Fibroblast of lung (primary cell): ENCODE measurements at places on chromosomes 3 and 15. TPM values are rescaled to one million over a fixed set of nuclear protein-coding genes. Genes with fewer than 3 reads are reported as not detected.

The FOXB1 gene
- total RNA-seq: not detected in 2 replicates

The RGMA gene
- total RNA-seq: 1.3 and 1.5 TPM in 2 replicates

The C3orf70 gene
- total RNA-seq: 0.26 and 0.33 TPM in 2 replicates

The CIB2 gene
- 3.1 and 5.9 TPM in 2 replicates for total RNA-seq

The LNP1 gene
- total RNA-seq: 3.1 and 4.1 TPM in 2 replicates

The KATNBL1 gene
- total RNA-seq: 35.0 and 39.8 TPM in 2 replicates
